ENCODE measurements at places on chromosomes 13 and 19.

GRCh38 chr13:90120026-90120425 is 1227.5 kb upstream of the MIR17HG start:
- no peak for DNase-seq

GRCh38 chr13:109131698-109132257 is 502.4 kb downstream of the MYO16 start:
- DNase-seq, result peak; percentile 99

GRCh38 chr13:20487927-20488326 is 37.7 kb downstream of the CRYL1 start:
- DNase-seq, result no peak

DNA sequence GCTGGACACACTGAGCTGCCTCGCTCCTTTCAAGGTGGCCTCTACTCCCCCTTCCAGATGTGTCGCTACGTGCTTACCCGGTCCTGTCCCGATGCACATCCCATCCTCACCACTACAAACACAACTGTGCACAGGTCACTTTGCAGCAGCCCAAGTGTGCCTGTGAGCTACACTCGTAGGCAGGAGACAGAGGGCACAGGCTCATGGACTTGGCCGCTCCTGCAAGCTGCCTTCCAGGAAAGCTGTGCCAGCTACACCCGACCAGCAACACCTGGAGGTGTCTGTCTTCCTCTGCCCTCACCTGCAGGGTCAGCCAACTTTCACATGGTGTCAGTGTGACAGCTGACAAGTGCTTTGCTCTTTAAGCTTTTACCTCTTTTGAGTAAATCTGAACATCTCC is 15.4 kb downstream of the CARS2 start:
- no peak for DNase-seq

- DNase-seq, result no peak
These were observed 10.7 kb downstream of the ANO8 start for GRCh38 chr19:17323964-17324332.

DNA sequence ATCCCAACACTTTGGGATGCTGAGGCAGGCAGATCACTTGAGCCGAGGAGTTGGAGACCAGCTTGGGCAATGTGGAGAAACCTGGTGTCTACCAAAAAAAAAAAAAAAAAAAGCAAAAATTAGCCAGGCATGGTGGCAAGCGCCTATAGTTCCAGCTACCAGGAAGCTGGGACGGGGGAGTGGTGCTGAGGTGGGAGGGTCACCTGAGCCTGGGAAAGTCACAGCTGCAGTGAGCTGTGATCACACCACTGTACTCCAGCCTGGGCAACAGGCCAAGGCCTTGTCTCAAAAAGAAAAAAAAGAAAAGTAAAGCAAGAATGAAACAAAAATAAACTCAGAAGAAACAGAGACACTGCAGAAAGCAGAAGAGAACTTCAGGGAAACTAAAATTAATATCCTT is 31.6 kb downstream of the MTRF1 start:
- no peak for DNase-seq

- no peak for DNase-seq
These were observed 7.5 kb upstream of the ZNF525 start for GRCh38 chr19:53357821-53358581.

- DNase-seq, result no peak
These were observed 1.0 kb downstream of the FNDC3A start for GRCh38 chr13:48976576-48977285.

DNA sequence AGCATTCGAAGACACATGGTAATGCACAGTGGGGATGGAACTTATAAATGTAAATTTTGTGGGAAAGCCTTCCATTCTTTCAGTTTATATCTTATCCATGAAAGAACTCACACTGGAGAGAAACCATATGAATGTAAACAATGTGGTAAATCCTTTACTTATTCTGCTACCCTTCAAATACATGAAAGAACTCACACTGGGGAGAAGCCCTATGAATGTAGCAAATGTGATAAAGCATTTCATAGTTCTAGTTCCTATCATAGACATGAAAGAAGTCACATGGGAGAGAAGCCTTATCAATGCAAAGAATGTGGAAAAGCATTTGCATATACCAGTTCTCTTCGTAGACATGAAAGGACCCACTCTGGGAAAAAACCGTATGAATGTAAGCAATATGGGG is 16.2 kb upstream of the ZNF763 start:
- no peak for DNase-seq

GRCh38 chr13:92825938-92826596 is 400.5 kb upstream of the GPC6 start:
- DNase-seq, result no peak

GRCh38 chr13:24625331-24625731 is 54.9 kb upstream of the ATP12A start:
- DNase-seq, result no peak

DNA sequence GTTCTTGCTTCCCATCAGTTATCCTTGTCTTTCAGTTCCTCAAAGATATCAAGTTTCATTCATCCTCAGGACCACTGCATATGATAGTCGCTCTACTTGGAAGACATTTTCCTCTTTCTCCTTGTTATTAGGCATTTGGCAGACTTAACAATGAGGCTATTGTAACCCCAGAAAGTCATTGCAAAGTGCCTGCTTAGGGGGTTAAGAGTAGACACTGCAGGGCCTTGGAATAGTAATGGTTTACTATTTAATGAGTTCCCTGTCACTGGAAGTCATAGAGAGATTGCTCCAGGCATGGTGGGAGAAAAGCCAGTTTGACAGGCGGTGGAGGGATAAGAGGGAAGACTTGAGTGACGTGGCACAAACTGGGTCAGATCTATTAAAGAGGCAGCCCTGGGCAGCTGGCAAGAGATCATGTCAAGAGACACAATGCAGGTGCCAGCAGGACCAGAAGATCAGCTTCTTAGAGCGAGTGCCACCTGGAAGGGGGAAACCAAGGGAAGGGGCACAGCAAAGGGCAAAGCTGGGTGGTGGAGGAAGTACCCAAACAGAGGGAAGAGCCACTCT is 16.8 kb upstream of the CPB2 start:
- no peak for DNase-seq

DNA sequence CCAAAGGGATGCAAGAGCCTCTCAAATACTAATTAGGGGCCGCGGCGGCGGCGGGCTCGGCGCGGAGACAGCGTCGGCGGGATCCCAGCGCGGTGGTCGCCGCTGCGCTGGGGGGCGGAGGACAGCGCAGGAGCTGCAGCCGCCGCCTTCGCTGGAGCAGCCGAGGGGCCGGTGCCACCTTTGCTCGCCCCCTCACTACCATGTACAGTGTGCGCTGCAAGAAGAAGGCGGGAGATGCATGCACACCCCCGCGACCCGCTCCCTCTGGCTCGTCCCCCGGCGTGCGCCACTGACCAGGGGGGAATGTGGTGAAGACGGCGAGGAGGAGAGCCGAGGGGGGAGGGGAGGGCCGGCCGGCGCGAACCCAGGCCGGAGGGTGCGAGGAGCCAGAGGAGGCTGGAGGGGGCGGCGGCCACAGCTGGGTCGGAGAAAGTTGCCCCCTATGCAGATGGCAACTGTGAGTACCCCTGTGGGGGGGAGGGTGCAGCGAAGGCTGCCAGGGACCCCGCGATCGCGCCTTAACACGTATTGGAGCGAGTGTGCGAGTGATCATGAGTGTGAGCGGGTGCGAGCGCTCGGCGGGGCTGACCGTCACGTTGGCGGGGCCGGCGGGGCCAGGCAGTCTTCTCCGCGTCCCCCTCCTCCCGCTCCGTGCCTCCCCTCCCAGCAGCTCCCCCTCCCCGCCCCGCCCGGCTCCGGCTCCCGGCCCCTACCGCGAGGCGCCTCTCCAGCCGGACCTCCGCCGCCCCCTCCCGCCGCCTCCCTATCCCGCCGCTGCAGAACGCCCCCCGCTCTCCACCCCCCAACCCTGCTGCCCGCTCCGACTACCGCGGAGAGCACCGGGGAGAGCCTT is 808 bp downstream of the SLITRK5 start:
- no peak for DNase-seq

Data from SIG-M5 (cell line).